Right lung (tissue), 10 donors: ENCODE measurements at places on chromosomes 6 and 20.

DNA sequence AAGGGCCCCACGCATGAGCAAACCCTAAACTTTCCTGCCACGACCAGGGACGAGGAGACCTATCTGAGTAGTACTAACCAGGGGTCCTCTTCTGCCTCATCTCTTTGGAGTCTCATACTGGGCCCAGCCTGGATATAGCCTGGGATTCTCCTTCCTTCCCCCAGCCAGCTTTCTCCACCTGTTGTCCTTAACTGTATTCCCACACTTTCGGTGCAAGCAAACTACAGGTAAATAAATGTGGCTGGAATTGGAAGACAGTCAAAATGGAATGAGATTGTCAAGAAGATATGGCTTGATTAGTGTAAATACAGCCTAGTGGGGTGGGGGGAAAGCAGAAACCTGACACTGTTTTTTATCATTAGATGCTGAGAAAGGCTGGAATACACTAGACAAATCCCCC lies 23.5 kb upstream of the LY86 start:
- no peak for DNase-seq

GRCh38 chr6:169816054-169816453 lies 64.6 kb downstream of the ERMARD start:
- no peak for DNase-seq

GRCh38 chr20:48234951-48235350 lies 449.7 kb upstream of the SULF2 start:
- no peak for DNase-seq

- no peak for DNase-seq
These were observed 115.7 kb upstream of the SALL4 start for GRCh38 chr20:51917886-51918535.
